ENCODE measurements at places on chromosomes 7 and 10. TPM values are rescaled to one million over a fixed set of nuclear protein-coding genes. Genes with fewer than 3 reads are reported as not detected.

The POU6F2 gene
- total RNA-seq: not detected

The ANXA8L1 gene
- 0.29 TPM for total RNA-seq

The XPNPEP1 gene
- 140 TPM for total RNA-seq

The ACTR3C gene
- 1.8 TPM for total RNA-seq

The PIK3CG gene
- not detected for total RNA-seq

The ITIH5 gene
- 2.2 TPM for total RNA-seq

The UNCX gene
- not detected for total RNA-seq

The ZNF789 gene
- total RNA-seq: 6.9 TPM

The LHFPL3 gene
- not detected for total RNA-seq

The ZNF248 gene
- total RNA-seq: 9.1 TPM

The DCLRE1A gene
- 5.1 TPM for total RNA-seq

The OIT3 gene
- under 0.01 TPM for total RNA-seq

The RHOBTB1 gene
- 32.9 TPM for total RNA-seq

The ZPBP gene
- not detected for total RNA-seq

The AZGP1 gene
- total RNA-seq: not detected

The WDR86 gene
- total RNA-seq: 8.5 TPM

The ZNF804B gene
- total RNA-seq: not detected

The SNX13 gene
- 59.7 TPM for total RNA-seq

The CBX3 gene
- 136 TPM for total RNA-seq

The MPP7 gene
- 2.2 TPM for total RNA-seq

The GFRA1 gene
- 76.6 TPM for total RNA-seq

The HUS1 gene
- total RNA-seq: 19.9 TPM

The COL13A1 gene
- 1.8 TPM for total RNA-seq

The ZFAND4 gene
- 10.9 TPM for total RNA-seq

The PON1 gene
- total RNA-seq: not detected

The PHKG1 gene
- 1.8 TPM for total RNA-seq

The TWIST1 gene
- 101 TPM for total RNA-seq

The ZNRF2 gene
- 12.7 TPM for total RNA-seq

The HDAC9 gene
- total RNA-seq: 21.7 TPM

The RAB19 gene
- not detected for total RNA-seq

Data from osteoblast (primary cell).